ENCODE measurements at places on chromosomes 5 and 9.

DNA sequence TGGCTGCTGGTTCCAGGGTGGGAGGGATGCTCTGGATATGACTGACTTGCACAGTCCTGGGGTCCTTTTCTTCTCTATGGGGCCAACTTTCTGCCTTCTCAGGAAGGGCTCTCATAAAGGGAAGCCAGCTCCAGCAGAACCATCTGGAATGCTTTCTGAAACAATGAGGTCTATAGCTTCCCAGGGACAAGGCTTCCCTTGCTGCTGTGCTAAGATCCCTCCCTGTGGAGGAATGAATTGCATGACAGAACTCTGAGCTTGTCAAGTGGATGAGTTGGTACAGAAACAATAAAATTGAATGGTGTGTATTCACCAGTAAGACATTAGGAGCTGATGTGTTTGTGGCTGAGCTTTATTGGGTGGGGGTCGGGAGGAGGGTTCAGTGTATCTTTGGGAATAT lies 19.8 kb downstream of the CKMT2 start:
- no peak for DNase-seq

GRCh38 chr9:25381141-25381540 lies 297.1 kb downstream of the TUSC1 start:
- DNase-seq = no peak

DNA sequence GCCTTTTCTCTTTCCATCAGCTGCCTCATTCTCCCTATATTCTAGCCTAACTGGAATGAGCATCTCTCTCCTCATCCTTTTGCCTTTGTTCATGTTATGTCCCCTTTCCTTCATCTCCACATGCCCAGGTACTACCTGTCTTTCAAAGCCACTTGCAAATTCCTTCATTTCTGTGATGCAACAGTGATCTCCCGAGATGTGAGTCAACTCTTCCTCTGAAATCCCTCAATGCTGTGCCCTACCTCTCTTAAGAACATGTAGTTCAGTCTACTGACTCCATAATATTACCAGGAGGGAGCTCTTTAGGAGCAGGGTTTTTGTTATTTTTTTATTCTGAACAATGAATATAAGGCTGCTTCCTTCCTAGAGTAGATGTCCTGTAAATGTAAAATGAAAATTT lies 91.6 kb downstream of the ZNF462 start:
- no peak for DNase-seq

GRCh38 chr9:130237763-130238524 lies 27.6 kb upstream of the HMCN2 start:
- DNase-seq = no peak

DNA sequence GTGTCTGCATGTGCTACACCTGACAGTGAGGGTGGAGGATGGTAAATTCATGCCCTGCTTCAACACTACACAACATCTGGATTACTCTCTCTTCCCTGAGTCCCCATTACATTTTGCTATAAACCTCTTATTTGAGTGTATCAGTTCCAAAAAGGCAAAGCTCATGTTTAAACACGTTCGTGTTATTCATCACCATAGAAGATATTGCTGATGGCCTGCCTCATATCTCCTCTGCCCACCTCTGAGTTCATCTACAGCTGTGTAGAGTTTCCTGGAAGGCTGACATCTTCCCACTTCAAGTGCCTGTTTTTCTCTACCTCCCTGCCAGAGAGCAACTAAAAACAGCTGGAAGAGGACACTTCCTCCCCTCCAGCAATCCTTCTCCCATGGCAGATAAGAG lies 433.2 kb downstream of the ISL1 start:
- DNase-seq = no peak

DNA sequence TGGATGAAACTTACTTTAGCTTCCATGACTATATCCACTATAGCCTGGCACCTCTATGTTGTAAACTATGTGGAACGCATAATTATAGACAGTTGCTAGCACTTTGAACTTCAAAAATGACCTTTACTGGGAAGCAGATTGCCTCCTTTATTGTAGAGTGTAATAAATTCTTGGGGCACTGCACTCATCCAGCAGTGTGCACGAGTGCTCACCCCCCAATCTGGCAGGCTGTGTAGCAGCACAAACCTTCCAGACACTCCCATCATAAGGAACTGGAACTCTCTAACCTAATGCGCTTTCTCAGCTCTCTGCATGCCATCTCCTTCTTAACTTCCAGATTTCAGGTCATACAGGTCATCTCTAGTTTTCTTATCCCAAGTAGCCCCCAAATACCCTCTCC lies 1.5 kb upstream of the PDE6A start:
- DNase-seq = no peak

DNA sequence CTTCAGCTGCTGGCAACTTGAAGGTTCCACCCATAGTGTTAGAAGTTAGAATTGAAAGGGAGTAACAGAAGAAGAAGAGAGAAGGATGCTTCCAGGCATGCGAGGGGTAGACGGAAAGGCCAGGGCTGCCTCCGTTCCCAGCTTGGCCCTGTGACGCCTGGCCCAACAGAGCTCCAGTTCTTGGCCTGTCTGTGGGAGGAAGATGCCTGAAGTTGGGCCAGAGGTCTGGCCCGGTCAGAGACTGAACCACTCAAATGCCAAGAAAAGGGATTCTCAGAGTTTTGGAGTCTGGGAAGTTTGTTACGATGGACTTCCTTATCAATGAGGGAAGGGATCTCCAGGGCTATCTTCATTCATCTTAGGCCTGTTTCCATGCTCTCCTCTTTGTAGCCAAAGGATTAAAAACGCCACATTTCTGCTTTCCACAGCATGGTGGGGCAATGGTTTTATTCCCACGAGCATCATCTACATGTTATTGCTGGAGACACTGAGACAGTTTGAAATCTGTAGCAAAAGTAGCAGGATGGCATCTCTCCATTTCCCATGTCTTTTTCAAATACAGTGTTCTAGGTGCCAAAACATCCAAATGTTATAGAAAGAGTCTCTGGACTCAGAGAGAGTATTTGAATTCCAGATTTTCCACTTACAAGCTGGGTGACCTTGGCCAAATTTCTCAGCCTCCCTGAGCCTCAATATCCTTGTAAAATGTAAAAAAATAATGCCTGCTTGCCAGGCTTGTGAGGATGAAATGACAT lies 65.4 kb upstream of the ANKRD55 start:
- no peak for DNase-seq

DNA sequence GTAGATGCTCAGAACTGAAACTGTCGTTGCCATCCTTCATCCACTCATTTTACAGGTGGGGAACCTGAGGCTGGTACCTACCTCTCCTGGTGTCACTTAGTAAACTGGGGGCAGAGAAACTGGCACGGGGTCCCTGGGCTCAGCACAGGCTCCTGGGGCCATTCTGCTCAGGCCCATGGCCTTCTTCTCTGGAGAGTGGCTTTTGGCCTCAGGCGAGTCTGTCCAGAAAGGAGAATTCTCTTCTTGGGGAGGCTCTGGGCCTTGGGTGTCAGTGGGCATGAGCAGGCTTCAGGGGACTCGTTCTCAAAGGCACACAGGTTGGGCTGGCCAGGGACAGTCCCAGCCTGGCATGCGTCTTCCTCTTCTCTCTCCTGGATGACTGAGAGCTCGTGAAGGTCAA lies 24.6 kb downstream of the COL5A1 start:
- DNase-seq = no peak

- peak; percentile 71 for DNase-seq
These were observed at the start of gene GALNT10 for GRCh38 chr5:154190595-154191304. TSS of gene GALNT10 (plus strand) at chr5:154190733. CDS start at chr5:154190867, 134 bp downstream.

DNA sequence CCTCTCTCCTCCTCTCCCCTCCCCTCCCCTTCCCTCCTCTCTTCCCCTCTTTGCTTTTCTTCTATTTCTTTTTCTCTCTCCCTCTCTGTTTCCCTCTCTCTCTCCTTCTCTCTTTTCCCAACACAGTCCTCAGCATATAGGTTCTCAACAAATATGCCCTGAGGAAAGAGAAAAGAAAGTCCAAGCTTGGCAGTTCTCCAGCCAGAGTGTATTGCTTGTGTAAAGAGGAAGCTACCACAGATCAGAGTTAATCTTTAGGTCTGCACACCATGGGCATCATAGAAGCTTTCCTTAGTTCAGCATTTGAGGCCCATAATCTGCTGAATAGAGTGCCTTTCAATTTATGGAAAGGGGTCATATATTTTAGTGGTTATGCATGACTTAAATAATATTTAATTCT lies 382.8 kb upstream of the WWC1 start:
- peak; percentile 53 for DNase-seq

- DNase-seq = no peak
These were observed 28.3 kb downstream of the POU4F3 start for GRCh38 chr5:146366904-146367303.

DNA sequence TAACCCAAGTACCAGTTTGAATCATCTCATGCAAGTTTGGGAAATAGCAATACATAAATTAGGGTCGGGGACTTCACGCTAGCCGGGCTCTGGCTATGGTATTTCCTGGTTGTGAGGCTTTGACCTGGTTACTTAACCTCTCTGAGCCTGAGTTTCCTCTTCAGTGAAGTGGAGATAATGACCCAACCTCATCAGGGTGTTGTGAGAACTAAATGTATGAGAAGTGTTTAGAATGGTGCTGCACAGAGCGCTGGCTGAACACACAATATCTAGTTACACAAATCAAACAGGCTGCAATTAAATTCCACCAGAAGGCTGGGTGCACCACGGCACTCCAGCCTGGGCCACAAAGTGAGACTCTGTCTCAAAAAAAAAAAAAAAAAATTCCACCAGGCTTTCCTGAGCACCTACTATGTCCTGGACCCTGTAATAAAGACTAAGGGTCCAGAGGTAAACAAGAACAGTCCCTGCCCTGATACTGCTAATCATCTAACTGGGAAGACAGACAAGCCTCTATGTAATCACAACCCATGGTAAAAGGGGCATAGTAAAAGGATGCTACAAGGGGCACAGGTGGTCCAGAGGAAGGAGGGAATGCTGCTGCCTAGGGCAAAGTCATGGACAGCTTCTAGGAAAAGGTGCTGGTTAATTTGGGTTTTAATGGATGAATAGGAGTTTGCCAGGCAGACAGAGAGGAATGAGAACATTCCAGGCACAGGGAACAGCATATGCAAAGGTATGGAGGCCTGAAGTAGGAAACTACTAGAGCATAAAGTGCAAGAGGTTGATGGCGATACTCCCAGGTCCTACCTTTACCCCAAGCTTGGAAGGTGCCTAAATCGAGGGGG lies 27.7 kb downstream of the DUSP1 start:
- no peak for DNase-seq

DNA sequence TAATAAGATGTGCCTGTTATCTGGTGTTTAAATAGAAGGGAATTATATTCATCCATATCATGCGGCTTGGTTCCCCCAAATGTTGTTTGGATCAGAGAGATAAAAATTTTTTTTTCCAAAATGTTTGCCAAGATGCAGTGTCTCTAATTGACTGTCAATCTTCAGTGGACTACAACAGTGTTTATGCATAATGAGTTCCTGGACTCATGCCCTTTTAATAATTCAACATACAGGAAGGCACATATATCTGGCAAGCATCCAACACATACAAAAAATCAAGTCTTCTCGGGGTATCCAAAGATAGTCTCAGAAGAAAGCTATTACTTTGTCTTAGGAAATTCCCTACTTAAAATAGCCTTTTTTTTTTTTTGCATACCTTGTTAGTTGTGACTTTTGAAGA lies 1534.7 kb downstream of the EFNA5 start:
- DNase-seq = no peak

DNA sequence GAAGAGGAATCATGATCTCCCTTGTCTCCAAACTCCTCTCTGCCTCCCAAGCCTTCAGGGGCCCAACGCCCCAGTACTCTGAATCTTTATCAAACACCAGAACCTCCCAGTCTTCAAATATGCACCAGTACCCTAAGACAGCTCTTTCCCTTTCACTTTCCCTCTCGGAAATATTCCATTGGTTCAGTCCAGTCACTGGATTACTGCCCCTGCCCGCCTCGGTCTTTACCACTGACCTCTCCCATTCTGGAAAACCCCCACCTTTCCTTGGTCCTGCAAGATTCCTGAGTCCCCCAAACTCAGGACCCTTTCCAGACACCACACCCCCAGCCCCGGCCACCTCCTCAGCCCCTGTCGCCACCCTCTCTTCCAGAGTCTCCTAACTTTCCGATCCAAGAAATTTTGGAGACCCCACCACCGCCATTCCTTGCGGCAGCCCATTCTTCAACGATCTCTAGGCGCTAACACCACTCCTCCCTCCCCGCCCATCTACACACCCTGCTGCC lies 674 bp downstream of the C5orf15 start:
- no peak for DNase-seq

DNA sequence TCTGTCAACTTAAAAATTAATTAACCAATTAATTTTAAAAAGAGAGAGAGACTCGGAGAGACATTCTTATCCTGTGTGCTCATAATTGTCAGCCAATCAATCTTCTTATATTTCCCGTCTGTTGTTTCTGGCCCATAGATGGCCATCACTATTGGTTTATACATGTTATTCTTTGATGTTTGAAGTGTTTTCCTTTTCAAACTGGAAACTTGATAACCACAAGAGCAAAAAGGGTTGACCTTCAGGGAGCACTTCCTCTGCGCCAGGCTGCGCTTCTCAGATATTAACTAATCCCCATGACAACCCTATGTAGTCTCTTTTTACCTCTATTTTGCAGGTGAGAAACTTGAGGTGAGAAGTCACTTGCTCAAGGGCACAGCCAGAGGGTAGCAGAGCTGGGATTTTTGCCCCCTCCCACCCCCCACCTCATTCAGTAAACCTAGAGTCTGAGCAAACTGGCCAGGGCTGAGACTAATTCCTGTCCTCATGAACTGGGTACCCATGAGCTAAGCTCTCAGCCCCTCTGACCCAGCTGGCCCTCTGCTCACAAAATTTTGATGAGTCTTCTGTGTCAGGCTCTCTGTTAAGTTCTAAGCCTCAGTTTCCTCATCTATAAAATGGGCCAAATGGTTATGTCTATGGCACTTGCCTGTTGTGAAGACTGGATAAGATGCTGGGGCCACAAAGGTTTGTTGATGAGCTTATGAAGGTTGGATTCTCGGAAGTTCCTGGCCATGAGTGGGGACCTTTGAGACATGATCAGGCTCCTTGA lies 86.0 kb upstream of the SH3PXD2B start:
- no peak for DNase-seq

- peak; percentile 13 for DNase-seq
These were observed at the start of gene LHX3 for GRCh38 chr9:136204838-136205706. TSS of gene LHX3 (minus strand) at chr9:136205128. CDS start at chr9:136205012, 116 bp downstream.

- DNase-seq = no peak
These were observed 60.6 kb downstream of the DRD1 start for GRCh38 chr5:175383350-175383749.

- DNase-seq = no peak
These were observed 86.2 kb upstream of the IL12B start for GRCh38 chr5:159416438-159416837.

- DNase-seq = peak; percentile 37
These were observed 69.7 kb upstream of the TNPO1 start for GRCh38 chr5:72746736-72747135.

GRCh38 chr5:122218778-122219177 lies 89.4 kb downstream of the ZNF474 start:
- no peak for DNase-seq

- no peak for DNase-seq
These were observed 35.6 kb downstream of the RBM27 start for GRCh38 chr5:146238973-146239372.

GRCh38 chr9:130631331-130632080 lies 32.9 kb upstream of the PRDM12 start:
- DNase-seq = no peak

DNA sequence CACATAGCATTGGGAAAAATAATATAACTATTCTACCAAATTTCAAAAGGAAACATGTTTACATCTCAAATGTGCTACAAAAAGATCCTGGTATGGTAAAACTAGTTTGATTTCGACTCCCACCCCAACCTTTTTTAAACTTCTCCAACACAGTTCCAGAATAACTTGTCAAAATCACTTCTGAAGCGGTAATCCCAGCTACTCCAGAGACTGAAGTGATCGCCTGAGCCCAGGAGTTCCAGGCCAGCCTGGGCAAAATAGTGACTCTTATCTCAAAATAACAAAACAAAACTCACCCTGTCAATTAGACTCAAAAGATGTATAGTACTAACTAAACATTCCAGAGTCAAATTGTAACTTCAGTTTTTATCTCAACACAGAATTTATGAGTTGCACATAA lies 71.3 kb upstream of the RNF38 start:
- DNase-seq = no peak

All from fibroblast of skin of right quadriceps (primary cell).